ENCODE measurements at places on chromosomes 7 and 10. TPM values are rescaled to one million over a fixed set of nuclear protein-coding genes. Genes with fewer than 3 reads are reported as not detected.

DNA sequence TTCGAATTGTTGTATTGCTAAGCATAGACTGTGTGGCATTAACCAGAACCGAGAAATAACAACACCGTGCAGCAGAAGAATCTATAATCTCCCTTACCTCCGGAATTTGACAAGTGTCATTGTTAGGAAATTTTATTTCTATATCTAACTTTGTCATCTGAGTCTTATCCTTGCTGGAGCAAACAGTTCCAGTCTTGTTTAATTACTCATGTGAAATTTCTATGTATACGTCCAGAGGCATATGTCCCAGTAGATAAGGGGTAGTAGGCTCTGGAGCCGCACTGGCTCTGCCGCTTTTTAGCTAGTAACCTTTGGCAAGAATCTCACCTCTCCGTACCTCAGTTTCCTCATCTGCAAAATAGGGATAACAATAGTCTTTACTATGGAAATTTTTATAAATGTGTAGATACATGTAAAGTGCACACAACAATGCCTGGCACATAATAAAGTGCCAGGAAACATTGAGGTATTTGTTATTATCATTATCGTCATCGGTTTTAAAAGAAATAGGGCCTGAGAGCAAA, 228.6 kb downstream of the VTI1A start:
- no peak for DNase-seq

- DNase-seq, result no peak
These were observed 203.1 kb upstream of the PTN start for GRCh38 chr7:137546671-137547070.

GRCh38 chr7:130393841-130394411, 13.6 kb downstream of the CPA1 start:
- DNase-seq, result no peak

DNA sequence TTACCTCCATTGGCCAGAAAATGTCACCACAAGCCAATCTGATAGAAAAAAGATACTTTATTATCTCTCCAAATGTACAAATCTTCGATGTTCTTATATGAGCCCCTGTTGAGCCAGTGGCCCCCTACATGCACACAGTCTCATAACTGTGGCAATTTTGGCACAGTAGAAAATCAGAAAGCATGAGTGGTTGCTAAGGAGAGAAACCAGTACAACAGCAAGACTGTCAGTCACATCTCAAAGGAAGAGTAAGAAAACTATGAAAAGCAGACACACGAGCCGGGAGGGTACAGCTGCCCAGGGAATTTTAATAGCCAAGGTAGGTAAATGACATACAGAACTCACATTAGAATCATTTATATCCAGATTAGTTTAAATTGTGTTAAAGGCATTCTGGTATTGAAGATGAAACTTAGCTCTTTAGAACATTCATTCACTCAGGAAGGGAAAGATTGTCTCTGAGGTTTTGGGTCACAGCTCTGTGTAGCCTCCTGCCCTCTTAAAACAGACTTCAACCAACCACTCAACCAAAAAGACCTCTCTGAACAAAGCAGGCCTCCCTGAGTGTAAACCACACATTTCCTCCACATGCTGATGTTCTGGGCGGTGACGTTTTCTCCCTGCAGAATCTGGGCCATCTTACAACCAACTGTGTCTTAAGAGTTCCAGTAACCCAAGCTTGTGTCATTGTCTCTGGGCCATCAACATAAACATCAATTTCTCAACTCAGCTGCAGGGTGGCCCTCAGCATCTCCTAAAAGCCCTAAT, 80.8 kb upstream of the ADAM12 start:
- DNase-seq, result no peak

- no peak for DNase-seq
These were observed 142.1 kb downstream of the HGF start for GRCh38 chr7:81627536-81628287.

- DNase-seq, result no peak
These were observed 436 bp upstream of the SLC25A13 start for GRCh38 chr7:96322373-96322695.

DNA sequence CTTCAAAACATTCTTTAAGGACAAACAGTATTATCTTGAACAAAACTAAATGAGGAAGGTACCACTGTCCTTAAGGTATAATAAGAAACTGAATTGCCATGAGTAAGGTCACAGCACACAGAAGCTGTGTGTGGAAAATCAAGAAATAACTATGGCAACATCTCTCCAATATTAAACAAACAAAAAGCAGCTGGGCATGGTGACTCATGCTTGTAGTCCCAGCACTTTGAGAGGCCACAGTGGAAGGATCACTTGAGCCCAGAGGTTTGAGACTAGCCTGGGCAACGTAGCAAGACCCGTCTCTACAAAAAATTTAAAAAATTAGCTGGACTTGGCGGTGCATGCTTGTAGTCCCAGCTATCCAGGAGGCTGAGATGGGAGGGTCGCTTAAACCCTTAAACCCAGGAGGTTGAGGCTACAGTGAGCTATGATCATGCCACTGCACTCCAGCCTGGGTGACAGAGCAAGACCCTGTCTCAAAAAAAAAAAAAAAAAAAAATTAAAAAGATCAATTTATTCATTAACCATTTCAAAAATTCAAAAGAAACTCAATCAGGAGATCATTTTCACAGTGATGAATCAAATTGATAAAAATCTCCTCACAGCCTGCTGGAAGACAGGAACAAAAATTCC, 195.4 kb downstream of the SKIDA1 start:
- no peak for DNase-seq

GRCh38 chr7:14888962-14889361, 13.6 kb downstream of the DGKB start:
- no peak for DNase-seq

GRCh38 chr10:24384954-24385353, 176.0 kb downstream of the KIAA1217 start:
- no peak for DNase-seq

DNA sequence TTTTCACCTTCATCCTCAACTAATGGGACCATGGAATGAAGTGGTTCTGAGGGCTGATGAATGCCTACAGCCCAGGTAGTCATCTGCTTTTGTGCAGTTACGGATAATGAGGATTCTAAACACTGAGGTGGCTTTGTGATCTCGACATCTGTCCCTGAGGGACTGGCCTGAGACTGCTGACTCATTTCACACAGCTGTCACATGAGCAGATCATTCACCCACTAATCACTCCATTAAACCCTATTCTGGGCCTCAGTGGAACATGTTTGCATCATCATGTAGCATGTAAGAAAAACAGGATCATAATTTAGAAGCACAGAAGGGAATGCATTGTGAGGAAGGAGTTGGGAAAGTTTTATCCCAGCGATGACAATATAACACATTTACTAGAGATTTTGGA, 79.4 kb upstream of the FEZF1 start:
- DNase-seq, result no peak

DNA sequence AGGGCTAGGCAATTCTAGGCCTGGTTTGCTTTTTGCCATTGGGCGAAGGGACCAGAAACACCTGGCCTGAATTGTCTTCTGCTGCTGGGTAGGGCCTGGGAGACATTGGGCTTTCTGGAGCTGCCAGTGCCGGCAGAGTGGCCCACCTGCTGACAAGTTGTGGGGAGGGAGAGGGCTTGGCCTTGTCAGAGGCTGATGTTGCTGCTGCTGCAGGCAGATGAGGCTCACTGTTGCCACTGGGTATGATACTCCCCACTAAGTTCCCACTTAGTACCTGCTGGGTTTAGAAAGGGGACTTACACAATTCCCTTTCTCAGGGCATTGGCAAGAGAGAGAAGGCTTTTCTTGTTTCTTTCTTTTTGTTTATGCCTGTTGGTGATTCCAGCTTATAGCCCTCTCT, 289.6 kb upstream of the NPVF start:
- no peak for DNase-seq

- DNase-seq, result no peak
These were observed 74.3 kb upstream of the LYZL1 start for GRCh38 chr10:29214551-29214950.

The FAM237B gene
- total RNA-seq, result not detected

The CDK1 gene
- 138 TPM for total RNA-seq

The VAX1 gene
- total RNA-seq, result not detected
